GM23248 (cell line): ENCODE measurements at places on chromosomes 13 and 19.
A peak's percentile ranks its signal among the peaks of the same experiment; 100 is the strongest.

DNA sequence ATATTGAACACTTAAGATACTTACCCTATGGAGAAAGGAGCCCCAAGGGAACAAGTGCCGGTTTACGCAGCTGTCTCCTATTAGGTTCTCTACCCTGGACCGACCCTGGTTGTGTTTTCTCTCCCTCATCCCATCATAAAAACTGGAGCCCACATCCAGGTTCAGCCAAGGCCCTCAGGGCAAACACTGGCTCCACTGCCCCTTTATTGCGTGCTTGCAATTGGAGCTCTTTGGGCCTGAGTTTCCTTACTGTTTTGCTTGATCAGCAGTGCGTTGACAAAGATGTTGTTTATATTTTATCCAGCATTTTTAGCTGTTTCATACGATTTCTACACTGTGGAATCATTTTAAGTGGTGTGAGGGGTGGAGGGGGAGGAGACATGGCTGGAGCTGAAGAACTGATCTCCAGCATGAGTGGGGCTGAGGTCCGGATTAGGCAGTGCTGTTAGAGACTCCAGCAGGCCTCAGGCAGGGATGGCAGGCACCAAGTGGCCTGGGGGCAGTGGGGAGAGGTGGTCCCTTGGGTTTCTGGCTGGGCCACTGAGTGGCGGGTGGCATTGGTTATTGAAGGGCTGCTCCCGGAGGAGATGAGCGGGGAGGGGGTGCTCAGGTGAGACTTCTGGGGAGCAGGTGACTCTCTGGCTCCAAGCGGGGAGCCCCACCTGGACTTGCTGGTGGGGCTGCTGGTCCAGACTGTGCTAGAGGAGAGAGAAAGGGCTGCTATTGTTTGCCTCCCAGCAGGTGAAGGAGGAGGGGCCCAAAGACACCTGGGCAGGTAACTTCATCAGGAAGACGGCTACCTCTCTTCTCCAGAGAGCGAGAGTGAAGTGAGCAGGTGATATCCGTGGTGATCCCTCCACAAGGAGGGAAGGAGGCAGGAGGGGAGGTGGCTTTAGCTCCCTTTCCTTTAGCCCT, 62.4 kb upstream of the RNF113B start:
- no peak for DNase-seq

DNA sequence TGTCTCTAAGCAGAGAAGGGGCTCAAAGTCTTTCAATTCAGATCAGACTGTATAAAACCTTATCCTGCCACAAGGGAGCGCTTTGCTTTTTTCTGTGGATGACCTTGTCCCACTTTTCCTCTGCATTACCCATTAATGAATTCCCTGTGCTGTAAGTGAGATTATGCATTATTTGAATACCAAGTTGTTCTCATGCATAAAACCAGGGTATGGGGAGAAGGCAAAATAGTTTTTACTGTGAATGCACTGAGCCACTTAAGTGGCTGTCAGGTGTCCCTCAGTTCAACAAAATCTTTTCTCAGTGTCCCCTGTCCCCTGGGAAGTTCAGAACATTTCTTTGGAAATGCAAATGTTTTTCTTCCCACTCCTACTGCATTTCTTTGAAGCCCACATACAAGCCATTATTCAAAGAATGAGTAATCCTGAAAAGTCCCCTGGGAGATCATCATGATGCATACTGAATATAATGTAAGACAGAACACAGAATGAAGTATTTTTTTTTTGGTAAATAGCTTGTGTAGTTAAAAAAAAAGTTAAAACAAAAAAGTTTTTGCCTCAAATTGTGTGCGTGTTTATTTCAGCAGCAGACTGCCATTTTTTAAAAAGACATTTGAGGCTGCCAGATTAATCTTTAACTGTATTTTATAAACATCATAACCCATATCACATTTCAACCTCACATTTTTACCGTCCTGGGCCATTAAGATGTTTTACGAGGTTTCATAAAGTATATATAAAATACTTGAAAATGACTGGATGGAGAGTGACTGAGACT, 506.7 kb upstream of the PCDH9 start:
- peak; percentile 35 for DNase-seq

DNA sequence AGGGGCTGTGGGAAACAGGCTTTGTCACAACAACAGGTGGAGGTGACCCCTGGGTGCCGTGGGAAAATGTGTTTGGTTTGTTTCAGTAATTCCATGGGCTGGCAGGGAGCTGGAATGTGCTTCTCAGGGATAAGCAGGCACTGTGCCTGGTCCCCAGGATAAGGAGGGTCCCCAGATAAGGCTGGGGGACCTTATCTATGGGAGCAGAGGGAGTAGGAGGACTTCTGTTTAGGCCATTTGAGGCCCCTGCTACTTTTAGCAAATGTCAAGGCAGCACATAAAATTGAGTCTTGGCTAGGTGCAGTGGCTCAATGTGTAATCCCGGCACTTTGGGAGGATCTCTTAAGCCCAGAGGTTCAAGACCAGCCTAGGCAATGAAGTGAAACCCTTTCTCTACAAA, 59.5 kb downstream of the KCNC3 start:
- DNase-seq: no peak

- peak; percentile 13 for DNase-seq
These were observed 16.6 kb downstream of the MED4 start for GRCh38 chr13:48078251-48078656.

DNA sequence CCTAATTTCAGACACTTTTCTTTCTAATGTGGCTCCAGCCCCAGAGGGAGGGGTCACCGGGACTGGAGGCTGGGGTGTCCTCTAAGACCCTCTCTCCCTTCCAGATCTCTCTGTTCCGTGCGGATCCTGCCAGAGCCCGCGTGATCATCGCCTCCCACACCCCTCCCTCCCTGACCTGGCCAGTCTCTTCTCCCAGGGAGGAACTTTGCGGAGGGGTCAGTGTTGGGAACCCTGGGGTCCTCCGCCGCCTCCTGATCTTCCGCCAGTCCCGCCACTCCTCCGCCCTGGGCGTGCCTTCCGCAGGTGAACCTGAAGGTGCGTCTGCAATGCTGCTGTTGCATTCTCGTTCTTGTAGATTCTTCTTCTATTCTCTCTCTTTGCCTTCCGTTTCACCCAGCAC, 9.1 kb downstream of the SOX21 start:
- DNase-seq: no peak
